ENCODE measurements at places on chromosomes 6 and 20. TPM values are rescaled to one million over a fixed set of nuclear protein-coding genes. Genes with fewer than 3 reads are reported as not detected.
A peak's percentile ranks its signal among the peaks of the same experiment; 100 is the strongest.

DNA sequence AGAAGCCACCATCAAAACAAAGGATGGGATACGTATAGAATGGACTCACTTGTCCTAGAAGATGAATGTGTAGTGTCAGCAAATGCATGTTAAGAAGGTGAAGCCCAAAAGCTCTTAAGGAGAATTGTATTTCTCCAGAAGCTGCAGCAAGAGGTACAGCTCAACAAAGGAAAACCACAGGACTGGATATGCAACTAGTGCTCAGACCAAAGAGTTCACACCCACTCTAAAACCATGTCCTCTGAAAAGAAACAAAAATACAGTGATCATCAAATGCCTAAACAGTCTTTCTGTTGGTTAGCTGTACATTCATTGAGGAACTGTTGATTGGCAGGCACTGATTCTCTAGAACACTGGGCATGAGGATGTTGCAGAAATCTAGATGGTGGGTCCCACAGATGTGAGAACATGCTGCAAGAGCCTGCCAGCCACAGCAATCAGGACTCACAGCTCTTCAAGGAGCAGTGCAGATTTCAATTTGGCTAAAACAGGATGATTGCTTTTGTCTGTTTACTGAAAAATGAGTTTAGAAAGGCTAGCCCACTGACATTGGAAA, 94.6 kb downstream of the COL9A1 start:
- no peak for DNase-seq

KHDC1L gene
- not detected for total RNA-seq

DNA sequence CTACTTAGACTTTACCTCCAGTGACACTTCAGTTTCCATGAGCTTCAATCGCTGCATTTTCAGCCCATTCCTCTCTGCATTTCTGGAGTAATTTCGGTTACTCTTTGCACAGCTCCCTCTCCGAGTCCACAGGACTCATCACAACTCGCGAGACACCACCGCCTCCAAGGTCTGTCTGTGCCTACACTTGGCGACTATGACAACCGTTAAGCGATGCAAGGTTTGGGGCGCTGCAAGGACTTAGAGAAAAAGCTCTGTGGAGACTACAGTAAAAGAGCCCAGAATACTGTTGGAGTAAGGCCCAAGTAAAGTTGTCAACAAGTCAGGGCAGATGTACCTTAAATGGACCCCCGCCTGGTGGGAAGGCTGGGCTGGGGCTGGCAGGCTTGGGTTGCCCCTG, 95.7 kb upstream of the RPS6KA2 start:
- DNase-seq: no peak

DNA sequence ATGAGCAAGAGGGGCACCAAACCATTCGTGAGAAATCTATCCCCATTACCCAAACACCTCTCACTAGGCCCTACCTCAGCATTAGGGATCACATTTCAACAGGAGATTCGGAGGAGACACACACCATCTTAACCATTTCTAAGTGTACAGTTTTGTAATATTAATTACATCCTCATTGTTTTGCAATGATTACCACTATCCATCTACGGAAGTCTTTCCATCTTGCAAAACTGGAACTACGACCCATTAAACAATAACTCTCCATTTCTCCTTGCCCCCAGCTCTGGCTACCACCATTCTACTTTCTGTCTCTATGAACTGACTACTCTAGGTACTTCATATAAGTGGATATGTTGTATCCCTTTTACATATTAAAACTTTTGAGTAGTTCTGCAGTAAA, 20.1 kb downstream of the ACOT13 start:
- DNase-seq: no peak

GRCh38 chr6:54102238-54102637, 9.0 kb upstream of the MLIP start:
- DNase-seq: no peak

- DNase-seq: peak; percentile 54
These were observed 568.9 kb upstream of the CITED2 start for GRCh38 chr6:139943391-139943790.

- DNase-seq: no peak
These were observed 6.3 kb downstream of the BCAS1 start for GRCh38 chr20:54063992-54064676.

DNA sequence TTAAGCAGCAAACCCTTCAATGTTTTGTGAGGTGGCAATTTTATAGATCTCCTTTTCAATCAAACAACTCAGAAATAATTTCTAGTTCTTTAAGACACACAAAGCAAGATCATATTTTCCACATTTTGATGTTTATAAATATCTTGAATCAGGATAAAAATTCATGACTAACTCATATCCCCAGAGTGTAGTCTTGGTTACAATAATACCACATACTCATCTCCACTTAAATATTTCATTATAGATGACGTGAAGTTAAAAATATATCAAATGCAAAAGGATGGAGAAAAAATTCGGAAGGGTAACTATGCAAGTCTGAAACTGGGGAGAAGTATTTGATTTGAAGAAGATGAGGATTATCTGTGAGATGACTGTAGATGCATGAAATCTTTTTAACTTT, 59.8 kb upstream of the HIVEP1 start:
- no peak for DNase-seq

GRM1 gene
- total RNA-seq: 0.08 TPM

EFCAB8 gene
- 0.53 TPM for total RNA-seq

DNA sequence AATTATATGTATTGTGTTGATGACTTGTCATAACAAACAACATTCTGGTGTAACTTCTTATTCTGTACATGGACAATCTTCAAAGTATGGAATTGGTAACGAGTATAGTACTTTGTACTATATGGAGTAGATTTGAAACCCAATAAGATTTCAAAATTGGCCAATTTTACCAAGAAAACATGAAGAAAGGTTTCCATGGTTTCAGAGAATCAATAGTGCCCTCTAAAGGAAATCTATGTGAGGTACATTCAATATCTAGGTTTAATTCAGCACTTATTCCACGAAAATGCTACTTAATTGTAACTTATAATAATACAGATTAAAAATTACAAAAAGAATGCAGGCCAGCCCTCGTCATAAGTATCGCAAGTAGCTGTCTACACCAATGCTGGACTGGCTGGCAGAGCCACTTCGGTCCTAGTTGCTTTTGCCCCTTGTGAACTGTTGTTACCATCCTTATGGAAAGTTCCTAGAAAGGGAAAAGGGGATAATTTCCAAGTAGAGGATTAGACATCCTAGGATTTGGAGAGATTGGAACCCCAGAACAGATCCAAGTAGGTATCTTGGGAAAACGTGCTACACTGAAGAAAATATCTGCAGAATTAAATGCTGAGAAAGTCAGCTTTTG, 70.9 kb downstream of the LCA5 start:
- peak; percentile 21 for DNase-seq

GRCh38 chr20:20198011-20198410, 145.7 kb downstream of the CFAP61 start:
- no peak for DNase-seq
